ENCODE measurements at places on chromosomes 16 and 17. TPM values are rescaled to one million over a fixed set of nuclear protein-coding genes. Genes with fewer than 3 reads are reported as not detected.

The SYT17 gene
- total RNA-seq: 3.1 TPM

The CLDN9 gene
- 0.40 TPM for total RNA-seq

The FOXC2 gene
- 0.13 TPM for total RNA-seq

The NTN3 gene
- total RNA-seq: 3.4 TPM

The GPR142 gene
- 0.04 TPM for total RNA-seq

The SMIM5 gene
- 10.8 TPM for total RNA-seq

The TEPSIN gene
- total RNA-seq: 8.9 TPM

The C16orf87 gene
- 19.3 TPM for total RNA-seq

The C16orf92 gene
- total RNA-seq: not detected

The PIPOX gene
- 1.6 TPM for total RNA-seq

Measured in muscle of leg (tissue), 16 donors.